ENCODE measurements at places on chromosomes 12 and 14. TPM values are rescaled to one million over a fixed set of nuclear protein-coding genes. Genes with fewer than 3 reads are reported as not detected.

GRCh38 chr14:75175677-75176141 is 703 bp downstream of the TMED10 start:
- peaks cover 4% of the 10 kb centered on the region for H3K36me3 ChIP-seq
- H3K4me1 ChIP-seq, result peaks cover 37% of the 10 kb centered on the region
- H3K27me3 ChIP-seq, result no peaks in the 10 kb centered on the region

- no peak overlapping the region for H3K27ac ChIP-seq
- H3K27me3 ChIP-seq, result no peaks in the 10 kb centered on the region
- H3K36me3 ChIP-seq, result peaks cover 8% of the 10 kb centered on the region
- H3K4me3 ChIP-seq, result no peak overlapping the region
These were observed 10.4 kb downstream of the AKAP5 start for GRCh38 chr14:64475585-64476273.

DNA sequence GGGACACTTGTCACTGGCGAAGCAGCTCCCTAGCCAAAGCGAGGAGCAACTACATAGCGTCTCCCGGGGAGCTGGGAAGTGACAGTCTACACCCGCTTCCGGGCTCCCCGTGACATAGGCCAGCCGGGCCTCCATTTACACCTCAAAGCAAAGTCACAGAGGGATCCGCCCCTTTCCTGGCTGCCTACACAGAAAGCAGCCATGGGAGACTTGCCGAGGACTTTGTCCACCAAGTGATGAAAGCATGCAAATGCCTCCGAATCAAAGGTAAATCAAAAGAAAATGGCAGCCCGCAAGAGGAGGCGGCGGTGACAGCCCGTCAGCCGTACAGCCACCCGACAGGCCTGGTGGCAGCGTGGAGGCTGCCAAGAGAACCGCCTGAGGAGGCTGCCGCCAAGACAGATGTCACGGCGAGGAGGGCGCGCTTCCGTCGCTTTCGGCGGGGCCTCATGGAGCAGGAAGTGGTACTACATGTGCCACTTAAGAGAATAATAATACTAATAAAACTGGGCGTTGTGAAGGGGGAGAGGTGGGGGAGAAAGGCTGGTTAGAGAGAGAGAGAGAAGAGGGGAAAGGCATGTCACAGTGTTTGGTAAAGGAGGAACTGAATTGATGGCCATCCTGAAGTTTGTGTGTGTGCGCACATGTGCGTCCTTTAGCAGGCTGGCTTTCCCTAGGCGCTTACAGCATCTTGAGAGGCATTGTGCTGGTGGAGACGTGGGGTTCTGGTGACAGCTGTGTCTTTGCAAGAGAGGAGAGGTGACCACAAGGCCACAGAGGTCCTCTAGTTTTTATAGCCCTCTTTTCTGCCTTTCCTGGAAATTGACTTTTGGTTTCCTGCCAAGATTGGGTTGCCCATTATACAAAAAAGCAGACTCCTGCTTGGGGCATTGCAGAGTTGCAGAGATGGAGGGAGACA is 661.7 kb downstream of the VRK1 start:
- no peak overlapping the region for H3K27ac ChIP-seq
- peak overlapping the region; percentile 41 for H3K4me3 ChIP-seq

GRCh38 chr14:52315355-52315718 is 1.2 kb downstream of the PTGER2 start:
- peak overlapping the region; percentile 71 for H3K27ac ChIP-seq
- H3K27me3 ChIP-seq, result peaks cover 15% of the 10 kb centered on the region
- H3K4me3 ChIP-seq, result peak overlapping the region; percentile 67
- peaks cover 33% of the 10 kb centered on the region for H3K4me1 ChIP-seq
- H3K36me3 ChIP-seq, result no peaks in the 10 kb centered on the region

GRCh38 chr12:121166356-121166755 is 33.7 kb downstream of the P2RX7 start:
- H3K27ac ChIP-seq, result no peak overlapping the region
- no peak overlapping the region for H3K4me3 ChIP-seq
- H3K27me3 ChIP-seq, result no peaks in the 10 kb centered on the region
- H3K4me1 ChIP-seq, result no peaks in the 10 kb centered on the region
- no peaks in the 10 kb centered on the region for H3K36me3 ChIP-seq

GRCh38 chr12:94240171-94240570 is 91.8 kb downstream of the PLXNC1 start:
- no peak overlapping the region for H3K4me3 ChIP-seq
- DNase-seq, result no peak
- no peaks in the 10 kb centered on the region for H3K27me3 ChIP-seq
- H3K27ac ChIP-seq, result no peak overlapping the region

- DNase-seq, result no peak
- H3K36me3 ChIP-seq, result peaks cover 49% of the 10 kb centered on the region
- H3K27ac ChIP-seq, result no peak overlapping the region
- no peak overlapping the region for H3K4me3 ChIP-seq
These were observed 25.5 kb downstream of the MAPKAPK5 start for GRCh38 chr12:111867531-111867930.

DNA sequence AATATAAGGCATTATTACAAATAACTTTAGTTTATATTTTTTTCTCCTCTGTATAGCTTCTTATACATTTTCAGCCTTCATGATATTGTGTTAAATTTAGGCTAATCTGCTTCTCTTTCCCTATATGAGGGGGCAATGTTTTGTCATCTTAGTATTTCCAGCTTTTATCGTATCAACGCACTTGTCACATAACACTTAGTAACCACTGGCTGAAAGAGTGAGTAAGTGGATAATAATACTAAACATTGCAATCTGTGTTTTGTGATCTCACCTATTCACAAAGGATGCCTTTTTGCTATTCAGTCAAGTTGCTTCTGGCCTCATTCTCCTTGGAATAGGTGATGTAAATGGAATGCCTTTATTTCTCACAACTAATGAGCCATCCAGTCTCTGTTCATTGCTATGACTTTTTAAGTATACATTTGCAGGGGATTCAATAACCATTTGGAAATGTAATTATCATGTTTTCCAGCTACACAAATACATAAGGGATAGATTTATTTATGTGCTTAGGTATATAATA is 260.9 kb downstream of the BMP4 start:
- no peaks in the 10 kb centered on the region for H3K4me1 ChIP-seq
- H3K27me3 ChIP-seq, result no peaks in the 10 kb centered on the region
- H3K36me3 ChIP-seq, result no peaks in the 10 kb centered on the region
- DNase-seq, result no peak
- no peak overlapping the region for H3K4me3 ChIP-seq
- H3K27ac ChIP-seq, result no peak overlapping the region

GRCh38 chr12:11969437-11970154 is 101.1 kb upstream of the BCL2L14 start:
- no peak overlapping the region for H3K4me3 ChIP-seq
- H3K27me3 ChIP-seq, result no peaks in the 10 kb centered on the region
- H3K4me1 ChIP-seq, result no peaks in the 10 kb centered on the region
- no peak overlapping the region for H3K27ac ChIP-seq

DNA sequence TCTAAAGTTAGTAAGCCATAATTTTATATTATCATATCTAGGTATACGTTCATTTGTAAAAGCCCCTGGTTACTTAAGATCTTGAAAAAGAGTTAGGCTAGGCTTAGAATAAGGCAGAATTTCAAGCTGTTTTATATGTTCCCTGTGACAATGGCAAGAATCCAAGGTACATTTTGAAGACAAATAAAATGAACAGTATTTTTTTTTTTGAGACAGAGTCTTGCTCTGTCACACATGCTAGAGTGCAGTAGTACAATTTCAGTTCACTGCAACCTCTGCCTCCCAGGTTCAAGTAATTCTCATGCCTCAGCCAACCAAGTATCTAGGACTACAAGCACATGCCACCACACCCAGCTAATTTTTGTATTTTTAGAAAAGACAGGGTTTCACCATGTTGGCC is 139.2 kb downstream of the DUSP6 start:
- H3K36me3 ChIP-seq, result no peaks in the 10 kb centered on the region
- H3K27ac ChIP-seq, result peak overlapping the region; percentile 41
- no peak for DNase-seq
- H3K27me3 ChIP-seq, result no peaks in the 10 kb centered on the region
- H3K4me3 ChIP-seq, result no peak overlapping the region

DNA sequence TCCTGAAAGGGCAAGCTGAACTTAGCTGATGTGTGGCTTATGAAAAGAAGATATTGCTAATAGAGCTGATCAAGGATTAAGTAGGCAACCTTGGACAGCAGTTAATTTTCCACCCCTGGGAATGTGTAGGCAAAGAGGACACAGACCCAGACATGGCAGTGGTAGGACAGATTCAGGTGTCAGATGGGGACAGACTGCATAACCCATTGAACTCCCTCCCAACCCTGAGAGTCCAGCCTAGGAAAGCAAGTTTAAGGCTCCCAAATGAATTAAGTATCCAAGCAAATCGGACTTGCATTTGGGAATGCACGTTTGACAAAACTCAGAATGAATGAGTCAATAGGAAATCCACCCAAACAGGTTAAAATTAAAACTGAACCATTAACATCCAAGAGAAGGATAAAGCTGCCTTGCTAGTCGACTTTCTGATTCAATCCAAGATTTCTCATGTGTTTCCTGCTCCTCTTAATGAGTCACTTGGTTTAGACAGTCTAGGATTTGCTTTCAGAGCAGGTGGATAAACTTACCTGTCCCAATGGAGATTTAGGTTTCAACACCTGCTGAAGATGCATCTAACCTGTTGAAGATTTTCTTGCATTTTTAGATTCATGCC is 385.4 kb downstream of the CCDC91 start:
- no peak for DNase-seq
- H3K36me3 ChIP-seq, result no peaks in the 10 kb centered on the region
- H3K4me1 ChIP-seq, result peaks cover 39% of the 10 kb centered on the region
- peak overlapping the region; percentile 68 for H3K27ac ChIP-seq
- H3K27me3 ChIP-seq, result no peaks in the 10 kb centered on the region

DNA sequence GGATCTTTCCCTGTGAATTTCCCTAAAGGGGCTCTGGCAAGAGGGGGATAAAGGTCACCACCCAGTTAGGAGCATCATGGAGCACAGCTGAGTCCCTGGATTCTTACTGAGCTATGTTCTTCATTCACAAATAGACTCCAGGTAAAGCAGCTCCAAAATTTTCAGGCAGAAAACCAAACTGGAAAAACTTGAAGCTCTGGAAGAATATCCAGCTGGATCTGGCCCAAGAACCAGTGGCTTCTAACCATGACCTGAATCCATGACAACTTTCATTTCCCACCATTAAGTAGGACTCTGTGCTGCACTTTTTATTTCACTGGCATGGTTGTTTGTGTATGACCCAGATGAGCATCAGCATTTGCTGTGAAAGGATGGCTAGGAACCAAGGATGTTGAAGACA is 180.4 kb upstream of the FKBP4 start:
- no peaks in the 10 kb centered on the region for H3K27me3 ChIP-seq
- H3K36me3 ChIP-seq, result peaks cover 88% of the 10 kb centered on the region
- no peak for DNase-seq

- no peak for DNase-seq
- no peaks in the 10 kb centered on the region for H3K27me3 ChIP-seq
- H3K27ac ChIP-seq, result peak overlapping the region; percentile 77
- peaks cover 70% of the 10 kb centered on the region for H3K4me1 ChIP-seq
- H3K36me3 ChIP-seq, result no peaks in the 10 kb centered on the region
These were observed 106.7 kb downstream of the CRADD start for GRCh38 chr12:93783832-93784231.

DNA sequence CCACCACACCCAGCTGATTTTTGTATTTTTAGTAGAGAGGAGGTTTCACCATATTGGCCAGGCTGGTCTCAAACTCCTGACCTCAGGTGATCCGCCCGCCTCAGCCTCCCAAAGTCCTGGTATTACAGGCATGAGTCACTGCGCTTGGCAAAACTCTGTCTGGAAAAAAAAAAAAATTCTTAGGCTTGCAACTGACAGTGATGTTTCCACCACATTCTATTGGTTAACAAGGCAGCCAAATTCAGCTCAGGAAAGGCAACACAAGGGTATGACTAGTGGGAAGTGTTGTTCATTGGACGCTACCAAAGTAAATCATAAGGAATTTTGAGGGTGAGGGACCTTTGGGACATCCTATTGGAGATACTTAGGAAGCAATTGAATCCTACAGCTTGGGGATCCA is 2.9 kb upstream of the SBNO1 start:
- H3K27ac ChIP-seq, result peak overlapping the region; percentile 96
- no peak for DNase-seq
- no peak overlapping the region for H3K4me3 ChIP-seq
- no peaks in the 10 kb centered on the region for H3K36me3 ChIP-seq
- H3K4me1 ChIP-seq, result peaks cover 19% of the 10 kb centered on the region
- H3K27me3 ChIP-seq, result no peaks in the 10 kb centered on the region

DNA sequence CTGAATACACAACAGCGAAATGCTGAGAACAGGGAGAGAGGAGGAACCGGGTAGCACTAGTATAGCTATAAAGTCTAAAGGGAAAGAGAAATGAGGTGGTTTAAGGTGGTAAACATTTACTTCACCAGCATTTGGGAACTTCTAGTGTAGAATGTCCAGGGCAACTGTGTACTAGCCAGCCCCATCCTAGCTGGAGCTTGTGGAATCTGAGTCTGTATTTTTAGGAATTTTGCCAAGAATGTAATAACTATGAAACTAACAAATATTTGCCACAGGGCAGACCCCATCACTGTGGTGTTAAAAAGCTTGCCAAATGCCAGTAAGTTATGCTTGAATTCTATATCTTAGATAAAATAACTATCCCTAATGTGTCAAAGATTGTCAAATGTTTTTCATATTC is 398.9 kb upstream of the MIS18BP1 start:
- no peaks in the 10 kb centered on the region for H3K36me3 ChIP-seq
- no peak overlapping the region for H3K4me3 ChIP-seq
- DNase-seq, result no peak
- H3K27ac ChIP-seq, result no peak overlapping the region

DNA sequence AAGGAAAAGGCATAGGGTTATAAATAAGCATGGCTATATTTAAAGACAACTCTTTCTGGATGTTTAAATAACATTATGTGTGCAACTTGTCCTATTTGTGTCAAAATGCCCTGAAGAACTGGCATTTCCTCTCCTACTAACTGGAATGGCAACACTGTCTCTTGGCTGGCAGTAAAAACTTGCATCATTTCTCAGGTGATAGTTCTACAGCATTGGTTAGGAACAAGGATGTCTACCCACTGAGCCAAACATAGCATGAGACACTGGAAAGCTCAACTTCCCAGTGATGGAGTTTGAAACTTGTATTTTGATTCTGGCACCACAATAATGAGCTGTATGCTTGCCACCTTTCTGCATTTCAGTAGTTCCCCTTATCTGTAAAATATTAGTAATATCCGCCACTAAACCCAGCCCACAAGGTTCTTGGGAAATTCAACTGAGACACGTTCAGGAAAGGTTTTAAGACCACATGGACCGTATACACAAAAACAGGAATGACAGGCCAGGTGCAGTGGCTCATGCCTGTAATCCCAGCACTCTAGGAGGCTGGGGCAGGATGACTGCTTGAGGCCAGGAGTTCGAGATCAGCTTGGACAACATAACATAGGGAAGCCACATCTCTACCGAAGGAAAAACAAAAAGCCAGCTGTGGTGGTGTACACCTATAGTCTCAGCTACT is 5.1 kb downstream of the SLC38A2 start:
- H3K36me3 ChIP-seq, result peaks cover 65% of the 10 kb centered on the region
- H3K27ac ChIP-seq, result peak overlapping the region; percentile 39
- H3K4me1 ChIP-seq, result peaks cover 81% of the 10 kb centered on the region
- H3K27me3 ChIP-seq, result no peaks in the 10 kb centered on the region
- H3K4me3 ChIP-seq, result peak overlapping the region; percentile 86

GRCh38 chr12:86042062-86042461 is 168.0 kb downstream of the NTS start:
- no peaks in the 10 kb centered on the region for H3K36me3 ChIP-seq
- H3K27ac ChIP-seq, result no peak overlapping the region
- no peak for DNase-seq
- H3K4me3 ChIP-seq, result no peak overlapping the region
- H3K4me1 ChIP-seq, result no peaks in the 10 kb centered on the region
- no peaks in the 10 kb centered on the region for H3K27me3 ChIP-seq

Gene SERPINA3
- 284 TPM for total RNA-seq

Gene SGPP1
- total RNA-seq, result 19.9 TPM

Gene LRP10
- 164 TPM for total RNA-seq

Gene OAS2
- total RNA-seq, result 8.4 TPM

Gene KRT77
- not detected for total RNA-seq

Gene TDRD9
- 2.0 TPM for total RNA-seq

Gene PTPN6
- total RNA-seq, result 15.4 TPM

Gene MYF6
- not detected for total RNA-seq

All from esophagus muscularis mucosa (tissue), 4 donors.